Dermis microvascular lymphatic vessel endothelial cell (primary cell): ENCODE measurements at places on chromosomes 2 and 18. TPM values are rescaled to one million over a fixed set of nuclear protein-coding genes. Genes with fewer than 3 reads are reported as not detected.

Gene FSHR
- total RNA-seq = not detected in 2 replicates

Gene TBR1
- total RNA-seq = under 0.01 TPM in 2 replicates

DNA sequence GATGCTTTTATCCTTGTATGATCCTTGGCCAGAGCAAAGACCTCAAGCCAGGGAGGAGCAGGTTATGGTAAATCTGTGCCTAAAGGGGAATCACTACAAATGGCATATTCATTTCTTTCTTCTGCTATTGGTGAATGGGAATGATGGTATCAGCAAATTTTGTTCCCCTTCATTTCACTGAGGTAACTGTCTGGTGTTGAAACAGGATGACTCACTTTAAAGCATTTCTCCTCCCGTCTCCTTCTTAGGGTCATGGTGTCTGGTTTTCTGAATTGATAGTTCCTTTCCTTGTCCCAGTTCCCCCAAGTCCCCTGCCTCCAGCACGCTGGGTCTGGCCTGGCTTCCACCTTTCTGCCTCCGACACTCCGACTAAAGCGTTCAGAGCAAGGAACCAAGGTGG is 109.2 kb downstream of the MREG start:
- DNase-seq = no peak

Gene HOXD9
- 16.8 and 18.6 TPM in 2 replicates for total RNA-seq

DNA sequence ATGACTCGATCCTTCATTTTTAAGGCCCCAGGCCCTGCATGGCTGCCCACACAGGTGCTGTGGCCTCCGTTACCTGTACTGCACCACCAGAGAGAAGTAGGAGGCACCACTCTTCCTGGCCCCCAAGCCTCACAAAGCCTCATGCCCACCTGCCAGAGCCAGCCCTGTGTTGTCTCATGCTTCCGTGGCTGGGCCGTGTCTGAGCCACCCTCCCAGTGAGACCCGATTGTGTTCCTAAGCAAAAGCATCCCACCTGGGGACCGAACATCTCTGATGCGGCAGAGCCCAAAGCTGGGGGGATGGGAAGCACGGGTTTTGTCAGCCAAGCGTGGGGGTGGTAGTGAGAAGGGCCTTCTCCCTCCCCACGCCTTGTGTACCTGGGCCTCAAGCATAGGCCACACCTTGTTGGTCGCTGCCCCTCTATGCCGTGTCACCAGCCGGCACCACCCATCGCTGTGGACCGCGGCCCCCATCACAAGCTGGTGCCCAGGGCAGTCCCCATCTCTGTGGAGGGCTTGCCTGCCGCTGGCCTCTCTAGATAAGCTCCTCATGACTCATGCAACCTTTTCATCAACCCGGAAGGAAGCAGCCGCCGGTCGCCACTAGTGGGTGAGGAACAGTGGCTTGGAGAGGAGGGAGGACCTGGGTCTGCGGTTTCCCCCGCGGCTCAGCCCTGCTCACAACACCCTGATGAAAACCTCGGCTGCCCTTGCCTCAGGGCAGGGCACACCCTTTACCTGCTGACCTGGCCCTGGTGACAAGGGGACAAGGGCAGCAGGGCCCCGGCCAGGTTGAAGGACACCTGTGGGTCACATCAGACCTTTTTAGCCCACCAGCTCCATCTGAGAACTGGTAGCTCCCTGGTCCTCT is 2.7 kb upstream of the RNPEPL1 start:
- peak; percentile 77 for DNase-seq

GRCh38 chr2:40016151-40016885 is 237.3 kb upstream of the THUMPD2 start:
- DNase-seq = no peak

- DNase-seq = no peak
Measured at GRCh38 chr2:138956116-138956515, 175.9 kb upstream of the NXPH2 start.

GRCh38 chr2:144434425-144435222 is 85.3 kb downstream of the ZEB2 start:
- DNase-seq = no peak

- peak; percentile 16 for DNase-seq
Measured at GRCh38 chr2:28717339-28717758, 34.3 kb upstream of the PPP1CB start.

GRCh38 chr2:219426068-219426443 is 7.9 kb downstream of the DES start:
- no peak for DNase-seq

DNA sequence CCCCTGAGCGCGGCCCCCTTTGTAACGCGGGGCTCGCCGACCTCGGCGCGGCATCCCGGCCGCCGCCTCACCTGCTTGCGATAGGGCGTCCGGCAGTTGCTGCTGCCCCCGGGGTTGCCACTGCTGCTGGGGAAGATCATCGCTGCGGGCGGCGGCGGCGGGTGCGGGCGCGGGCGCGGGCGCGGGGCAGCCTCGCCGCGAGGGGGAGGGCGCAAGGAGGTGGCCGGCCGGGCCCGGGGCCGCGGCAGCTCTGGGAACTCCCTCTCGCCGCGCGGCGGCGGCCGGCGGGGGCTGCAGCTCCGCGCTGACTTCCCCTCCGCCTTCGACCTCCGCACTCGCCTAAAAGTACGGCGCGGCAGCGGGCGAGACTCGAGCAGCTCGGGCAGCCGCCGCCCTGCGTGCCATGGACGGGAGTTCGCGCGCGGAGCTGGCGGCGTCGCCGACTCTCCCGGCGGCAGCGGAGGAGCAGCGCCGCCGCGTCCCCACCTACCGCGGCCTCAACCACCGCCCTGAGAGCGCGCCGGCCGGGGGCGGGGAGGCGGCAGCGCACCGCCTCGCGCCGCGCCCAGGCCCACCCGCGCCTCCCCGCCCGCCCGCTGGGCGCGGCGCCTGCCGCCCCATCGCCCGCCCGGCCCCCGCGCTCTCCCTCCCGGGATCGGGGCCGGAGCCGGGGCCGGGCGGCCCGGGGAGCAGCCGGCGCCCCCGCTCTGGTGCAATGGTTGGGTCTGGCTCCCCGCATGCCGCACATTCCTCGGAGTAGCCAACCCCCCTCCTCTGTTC is 86.0 kb downstream of the RBMS1 start:
- DNase-seq = no peak

GRCh38 chr18:76484749-76485387 is 10.2 kb downstream of the ZNF516 start:
- DNase-seq = no peak

Gene EMILIN1
- 21.3 and 37.0 TPM in 2 replicates for total RNA-seq

DNA sequence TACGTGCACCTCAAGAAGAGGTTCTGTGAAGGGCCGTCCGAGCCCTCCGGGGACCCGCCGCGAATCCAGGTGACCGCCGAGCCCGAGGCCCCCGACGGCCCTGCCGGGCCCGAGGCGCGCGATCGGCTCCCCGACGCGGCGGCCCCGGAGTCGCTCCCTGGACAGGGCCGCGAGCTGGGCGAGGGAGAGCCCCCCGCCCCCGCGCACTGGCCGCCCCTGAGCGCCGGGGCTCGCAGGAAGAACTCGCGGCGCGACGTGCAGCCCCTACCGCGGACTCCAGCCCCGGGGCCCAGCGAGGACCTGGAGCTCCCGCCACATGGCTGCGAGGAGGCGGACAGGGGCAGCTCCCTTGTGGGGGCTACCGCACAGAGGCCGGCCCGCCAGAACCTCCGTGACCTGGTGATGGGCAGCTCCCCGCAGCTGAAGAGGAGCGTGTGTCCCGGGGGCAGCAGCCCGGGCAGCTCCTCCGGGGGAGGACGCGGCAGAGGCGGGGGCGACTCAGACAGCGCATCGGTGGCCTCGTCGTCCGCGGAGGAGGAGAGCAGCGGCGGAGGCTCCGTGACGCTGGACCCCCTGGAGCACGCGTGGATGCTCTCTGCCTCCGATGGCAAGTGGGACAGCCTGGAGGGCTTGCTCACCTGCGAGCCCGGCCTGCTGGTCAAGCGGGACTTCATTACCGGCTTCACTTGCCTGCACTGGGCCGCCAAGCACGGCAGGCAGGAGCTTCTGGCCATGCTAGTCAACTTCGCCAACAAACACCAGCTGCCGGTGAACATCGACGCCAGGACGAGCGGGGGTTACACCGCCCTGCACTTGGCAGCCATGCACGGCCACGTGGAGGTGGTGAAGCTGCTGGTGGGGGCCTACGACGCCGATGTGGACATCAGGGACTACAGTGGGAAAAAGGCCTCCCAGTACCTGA is 812 bp downstream of the SOWAHC start:
- DNase-seq = no peak
